AG09319 (cell line): ENCODE measurements at places on chromosomes 3 and 15.

DNA sequence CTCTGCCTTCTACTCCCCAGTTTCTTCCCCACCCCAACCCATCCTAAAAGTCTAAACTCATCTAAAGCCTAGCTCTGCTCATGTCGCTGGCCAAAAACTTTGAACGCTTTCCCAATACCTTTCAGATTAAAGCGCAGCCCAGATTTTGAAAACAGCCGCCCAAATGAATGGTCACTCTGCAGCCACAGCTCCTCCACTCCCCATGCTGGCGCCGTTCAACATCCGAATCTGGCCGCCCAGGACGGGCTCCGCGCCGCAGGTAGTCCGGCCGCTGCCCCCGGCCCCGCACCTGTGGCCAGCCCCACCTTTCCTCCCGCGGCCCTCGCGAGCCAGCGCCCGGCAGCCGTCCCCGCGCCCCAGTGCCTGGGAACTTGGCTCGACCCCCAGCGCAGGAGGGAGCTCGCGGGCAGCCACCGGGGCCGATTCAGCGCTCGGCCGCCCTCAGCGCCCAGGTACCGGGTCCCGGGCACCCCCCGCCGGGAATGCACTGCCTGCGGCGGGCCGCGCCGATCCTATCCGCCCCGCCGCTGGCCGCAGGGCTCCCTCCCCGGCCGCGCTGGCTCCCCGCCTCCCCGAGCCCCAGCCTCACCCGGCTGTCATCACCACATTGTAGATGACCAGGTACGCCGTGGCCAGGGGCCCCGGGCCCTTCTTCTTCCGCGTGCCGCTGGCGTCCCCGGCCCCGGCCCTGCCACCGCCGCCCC, 417 bp downstream of the HACD2 start:
- DNase-seq = no peak

DNA sequence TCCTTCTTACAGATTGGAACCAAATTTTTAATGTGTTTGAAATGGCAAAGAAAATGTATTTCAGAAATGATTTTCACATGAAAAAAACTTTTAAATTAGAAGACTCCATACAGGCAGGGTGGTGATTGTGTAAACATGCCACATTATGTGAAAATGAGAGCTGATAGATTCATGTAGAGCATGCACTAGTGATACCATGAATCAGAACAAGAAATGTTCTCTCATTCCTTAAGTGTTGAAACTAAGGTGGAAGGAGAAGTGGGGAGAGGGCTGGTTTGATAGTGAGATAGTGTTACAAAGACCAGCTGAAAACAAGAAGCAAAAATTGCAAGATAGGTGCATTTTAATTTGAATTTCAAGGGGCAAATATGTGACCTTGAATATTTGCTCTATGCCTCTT, 100.3 kb downstream of the CCNL1 start:
- no peak for DNase-seq

DNA sequence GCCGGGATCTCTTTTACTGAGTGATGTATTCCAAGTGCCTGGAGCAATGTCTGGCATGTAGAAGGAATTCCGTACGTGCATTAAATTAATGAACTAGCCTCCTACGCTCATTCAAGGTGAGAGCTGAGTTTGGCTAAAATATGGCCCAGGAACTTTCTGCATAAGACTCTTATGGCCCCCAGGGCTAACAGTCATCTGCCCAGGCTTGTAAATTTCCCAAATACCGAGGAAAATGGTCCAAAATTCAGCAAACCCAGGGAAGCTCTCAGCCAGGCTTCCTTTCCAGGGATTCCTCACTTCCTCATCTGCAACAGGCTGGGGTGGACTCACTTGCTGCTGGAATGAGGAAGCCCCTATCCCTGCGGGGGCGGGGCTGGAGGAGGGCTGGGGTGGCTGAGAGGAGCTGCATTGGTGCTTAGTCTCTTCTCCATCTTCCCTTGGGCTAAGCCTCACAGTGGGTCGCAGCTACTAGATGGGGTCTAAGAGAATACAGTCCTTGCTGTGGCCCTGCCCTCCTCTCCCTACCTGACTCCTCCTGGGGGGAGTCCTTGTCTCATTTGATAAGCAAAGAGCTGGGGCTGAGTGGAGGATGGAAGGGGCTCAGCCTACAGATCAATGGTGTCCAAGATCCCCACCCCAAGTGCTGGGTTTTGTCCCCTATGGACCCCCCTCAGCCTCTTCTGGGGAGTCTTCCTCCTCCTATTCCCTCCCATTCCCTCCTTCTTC, 28.5 kb upstream of the APOD start:
- DNase-seq = no peak

- DNase-seq = no peak
Observed at GRCh38 chr15:53320816-53321215, 438.6 kb downstream of the WDR72 start.

DNA sequence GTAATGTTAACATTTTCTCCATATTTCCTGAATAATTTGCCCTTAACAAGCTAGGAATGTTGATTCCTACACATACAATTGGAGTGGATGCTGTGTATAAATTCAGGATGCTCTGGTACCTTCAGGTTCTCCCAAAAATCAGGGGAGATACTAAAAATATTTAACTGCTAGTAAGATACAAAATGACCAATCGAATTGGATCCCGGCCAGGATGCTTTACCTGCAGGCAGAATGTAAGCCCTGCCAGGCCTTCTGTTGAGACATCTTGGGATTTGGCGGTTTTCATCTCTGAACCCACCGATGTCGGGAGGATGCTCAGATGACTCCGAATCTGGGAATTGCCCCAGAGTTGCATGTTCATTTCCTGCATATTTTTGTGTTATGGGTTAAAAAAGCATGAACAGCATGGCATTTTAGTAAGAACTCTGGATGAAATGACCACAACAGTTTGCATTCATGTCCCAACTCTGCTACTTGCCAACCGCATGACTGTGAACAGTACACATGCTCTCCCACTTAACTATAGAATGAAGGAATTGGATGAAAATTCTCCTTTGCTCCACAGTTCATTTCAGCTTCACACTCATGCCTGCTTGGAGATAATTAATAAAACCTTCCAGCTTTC, 241.4 kb upstream of the TBL1XR1 start:
- no peak for DNase-seq

DNA sequence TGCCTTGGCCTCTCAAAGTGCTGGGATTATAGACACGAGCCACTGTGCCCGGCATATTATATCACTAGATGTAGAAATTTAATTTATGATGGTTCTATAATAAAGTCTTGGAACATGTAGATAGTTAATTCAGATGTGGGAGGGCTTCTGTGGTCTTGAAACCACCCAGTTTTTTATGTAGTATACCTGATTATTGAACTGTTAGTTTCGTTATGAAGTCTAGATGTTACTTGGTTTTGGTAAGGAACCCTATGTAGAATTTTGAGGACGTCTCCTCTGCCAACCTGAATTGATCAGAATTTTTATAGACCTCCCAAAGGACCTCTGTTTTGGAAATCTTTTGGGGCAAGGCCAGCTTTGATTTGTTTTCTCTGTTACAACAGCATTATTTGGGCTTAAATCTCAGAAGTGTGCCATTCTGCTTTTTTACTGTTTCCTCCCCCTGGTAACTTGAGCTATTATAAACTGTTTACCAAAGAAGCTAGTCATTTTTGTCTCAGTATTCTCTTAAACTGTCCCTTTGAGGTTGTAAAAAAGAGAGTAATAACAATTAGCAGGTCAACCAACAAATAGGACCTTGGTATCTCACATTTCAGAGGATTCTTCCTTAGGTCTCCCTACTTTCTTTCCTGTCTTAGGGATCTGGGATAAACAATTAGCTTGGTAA, 20.8 kb downstream of the AKAP13 start:
- DNase-seq = no peak

DNA sequence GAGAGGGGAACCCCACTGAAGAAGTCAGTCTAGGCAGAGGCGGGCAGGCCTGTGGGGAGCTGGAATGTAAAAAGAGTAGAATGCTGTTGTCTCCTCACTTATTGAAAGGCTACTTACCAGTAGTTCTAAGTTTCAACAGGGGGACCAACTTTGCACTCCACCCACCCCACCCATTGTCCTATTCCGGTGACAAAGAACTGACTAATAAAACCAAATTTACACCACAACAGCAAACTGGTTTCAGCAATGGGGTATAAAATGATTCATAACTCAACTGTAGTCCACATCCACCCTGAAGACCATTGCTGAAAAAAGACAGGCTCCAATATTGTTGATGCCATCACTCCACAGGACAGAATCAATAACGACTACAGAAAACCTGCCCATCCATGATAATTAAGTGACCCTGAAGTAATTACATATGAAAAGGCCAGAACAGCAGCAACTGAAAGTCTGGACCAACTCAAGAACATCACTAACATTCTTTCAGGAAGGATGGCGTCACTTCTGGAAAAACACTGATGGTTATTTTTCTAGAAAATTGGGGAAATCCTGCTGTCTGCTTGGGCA, 80.2 kb downstream of the ABI3BP start:
- DNase-seq = no peak

DNA sequence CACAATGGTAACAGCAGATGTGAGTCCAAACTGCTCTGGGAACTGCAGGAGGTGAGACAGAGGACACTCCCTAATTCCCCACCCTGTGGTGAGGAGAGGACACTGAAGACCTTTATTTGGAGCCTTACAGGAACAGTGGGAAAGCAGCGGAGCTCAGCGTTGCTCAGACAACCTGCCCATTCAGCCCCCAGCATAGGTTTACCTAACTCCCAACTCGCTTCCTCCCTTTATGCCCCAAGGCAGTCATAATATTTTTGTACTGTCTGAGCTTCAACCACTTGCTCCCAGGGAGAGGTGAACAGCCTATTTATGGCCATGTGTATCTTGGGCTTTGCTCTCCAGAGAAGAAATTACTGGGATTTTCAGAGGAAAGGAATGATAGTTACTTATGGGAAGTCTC, 34.1 kb downstream of the SHC4 start:
- no peak for DNase-seq

GRCh38 chr3:177195242-177195991, 1.9 kb downstream of the TBL1XR1 start:
- no peak for DNase-seq

DNA sequence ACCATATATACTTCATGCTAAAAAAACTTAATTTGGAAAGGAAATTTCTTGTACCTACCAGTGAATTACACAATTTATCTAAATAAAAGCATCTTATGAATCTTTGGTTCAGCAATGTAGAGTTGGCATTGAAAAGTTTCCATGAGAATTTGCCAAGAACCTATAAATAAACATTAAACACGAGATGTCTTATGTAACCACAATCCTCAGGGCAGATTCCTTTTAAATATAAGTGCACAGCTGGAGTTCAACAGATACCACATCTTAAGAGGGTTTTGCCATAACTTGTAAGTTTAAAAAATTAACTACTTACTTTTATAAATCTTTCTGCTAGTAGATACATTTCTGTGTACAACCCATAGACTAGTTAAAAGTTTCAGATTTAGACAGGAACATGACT, 499.3 kb upstream of the ARRDC4 start:
- DNase-seq = no peak

GRCh38 chr15:60272623-60273022, 125.2 kb downstream of the ANXA2 start:
- DNase-seq = no peak

GRCh38 chr15:26394801-26395200, 378.1 kb downstream of the GABRB3 start:
- DNase-seq = no peak

GRCh38 chr3:126971891-126972351, 11.0 kb upstream of the PLXNA1 start:
- peak; percentile 15 for DNase-seq

DNA sequence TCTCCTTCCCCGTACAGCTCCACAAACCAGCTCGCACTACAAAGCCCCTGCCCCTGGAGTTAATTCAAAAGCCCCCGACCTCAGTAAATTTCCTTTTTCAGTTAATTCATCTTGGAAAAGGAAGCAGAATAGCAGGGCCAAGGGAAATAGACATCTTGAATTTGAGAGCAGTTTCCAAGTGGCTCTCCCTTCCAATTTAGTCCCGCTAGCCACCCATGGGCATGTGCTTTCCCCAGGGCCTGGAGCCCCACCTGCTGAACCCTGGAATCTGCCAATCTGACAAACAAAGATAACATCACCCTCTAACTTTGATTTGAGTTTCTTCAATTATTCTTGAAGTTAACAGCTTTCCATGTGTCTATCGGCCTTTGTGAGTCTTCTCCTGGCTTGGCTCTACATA, 31.7 kb downstream of the PRR20G start:
- DNase-seq = no peak

GRCh38 chr3:100709842-100710260, 557 bp downstream of the TFG start:
- DNase-seq = no peak

- peak; percentile 87 for DNase-seq
Observed at GRCh38 chr3:27326629-27327545, 42.3 kb downstream of the NEK10 start.

GRCh38 chr3:66856533-66856932, 141.6 kb upstream of the KBTBD8 start:
- no peak for DNase-seq

DNA sequence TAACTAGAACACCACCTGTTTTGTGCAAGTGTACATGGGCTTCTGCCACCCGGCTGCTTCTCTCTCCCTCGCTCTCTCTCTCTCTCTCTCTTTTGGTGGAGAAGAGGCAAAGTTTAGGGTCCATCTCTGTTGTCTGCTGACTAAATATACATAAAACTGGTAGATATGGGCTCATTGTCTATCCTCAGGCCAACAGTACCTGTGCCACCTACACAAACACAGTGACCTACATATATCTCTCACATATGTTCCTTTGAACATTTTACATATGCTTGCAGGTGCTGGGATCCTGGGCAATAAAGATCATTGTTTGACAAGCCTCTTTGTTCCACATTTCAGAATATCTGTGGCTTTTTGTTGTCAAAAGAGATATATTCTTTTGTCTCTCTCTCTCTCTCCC, 256.3 kb upstream of the KCNH8 start:
- no peak for DNase-seq

- DNase-seq = no peak
Observed at GRCh38 chr3:129370248-129370964, 58.0 kb downstream of the EFCAB12 start.

DNA sequence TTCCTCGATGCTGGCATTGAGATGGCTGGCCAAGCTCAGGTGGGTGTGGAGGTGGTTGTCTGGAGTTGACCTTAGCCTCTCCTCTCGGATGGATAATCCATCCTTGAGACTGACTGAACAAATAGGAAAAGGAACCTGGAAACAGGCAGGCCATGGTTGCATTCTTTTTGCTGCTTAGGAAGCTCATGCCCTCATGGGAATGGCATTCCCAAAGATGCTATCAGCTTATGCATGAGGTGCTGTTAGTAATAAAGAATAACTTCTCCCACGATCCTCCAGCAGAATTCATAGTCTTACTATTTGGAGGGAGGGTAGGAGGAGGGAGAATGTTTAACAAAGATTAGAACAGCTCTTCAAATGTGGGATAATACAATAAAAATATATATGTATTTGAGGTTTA, 303.0 kb upstream of the TPM1 start:
- DNase-seq = no peak

- no peak for DNase-seq
Observed at GRCh38 chr3:180284331-180285110, 247.8 kb upstream of the PEX5L start.

- no peak for DNase-seq
Observed at GRCh38 chr3:128532012-128532983, 39.3 kb upstream of the GATA2 start.
